ENCODE measurements at places on chromosomes 12 and 14. TPM values are rescaled to one million over a fixed set of nuclear protein-coding genes. Genes with fewer than 3 reads are reported as not detected.

DRAM1 gene
- 7.9 TPM for total RNA-seq

KRT72 gene
- total RNA-seq, result not detected

PPM1H gene
- not detected for total RNA-seq

NID2 gene
- total RNA-seq, result not detected

ATF7 gene
- total RNA-seq, result 42.2 TPM

FOXG1 gene
- total RNA-seq, result not detected

COCH gene
- 24.4 TPM for total RNA-seq

NYNRIN gene
- 0.29 TPM for total RNA-seq

CRIP2 gene
- 6.0 TPM for total RNA-seq

WSCD2 gene
- 5.9 TPM for total RNA-seq
